ENCODE measurements at places on chromosomes 2 and 18.

DNA sequence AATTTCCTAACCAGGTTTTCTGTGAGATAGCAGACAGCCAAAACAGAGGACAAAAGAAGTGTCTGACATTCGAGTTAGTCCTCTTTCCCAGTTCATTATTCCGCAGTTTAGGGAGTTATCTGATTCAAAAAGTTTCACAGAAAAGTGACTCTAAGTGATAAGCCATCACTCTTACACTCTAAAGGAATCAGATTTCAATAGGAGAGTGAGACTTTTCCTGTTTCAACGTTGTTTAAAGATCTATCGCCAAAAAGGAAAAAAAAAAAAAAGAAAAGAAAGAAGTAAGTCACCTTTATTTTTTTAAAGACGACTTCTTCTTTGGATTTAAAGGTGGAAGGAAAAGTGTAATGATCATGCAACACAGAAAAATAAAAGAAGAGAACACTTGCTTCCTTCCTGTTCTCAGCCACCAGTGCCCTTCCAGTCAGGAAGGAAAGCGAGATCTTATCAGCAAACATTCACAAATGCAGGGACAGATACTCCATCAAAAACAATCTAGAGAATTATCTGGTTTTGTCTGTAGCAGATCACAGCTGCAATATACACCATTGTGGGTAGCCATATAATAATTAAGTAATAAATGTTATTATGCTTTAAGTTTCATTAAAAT, 49.8 kb downstream of the TFPI start:
- DNase-seq, result no peak

DNA sequence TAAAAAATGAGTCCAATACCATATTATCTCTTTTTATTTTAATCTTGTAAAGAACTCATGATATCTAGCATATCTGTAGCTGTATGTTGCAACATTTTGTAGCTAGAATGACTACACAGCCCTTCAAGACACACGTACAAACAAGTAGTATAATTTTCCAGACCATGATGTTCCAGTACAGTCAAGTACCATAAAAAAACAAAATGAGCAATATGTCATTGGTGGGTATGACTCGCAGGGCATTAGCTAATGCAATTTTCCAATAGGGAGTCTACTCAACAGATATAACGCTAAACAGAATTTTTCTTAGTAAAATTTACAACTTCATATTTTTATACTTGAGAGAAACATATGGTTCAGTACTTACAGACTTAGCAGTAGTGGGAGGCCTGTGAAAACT, 53.6 kb upstream of the UGP2 start:
- peak; percentile 79 for DNase-seq

DNA sequence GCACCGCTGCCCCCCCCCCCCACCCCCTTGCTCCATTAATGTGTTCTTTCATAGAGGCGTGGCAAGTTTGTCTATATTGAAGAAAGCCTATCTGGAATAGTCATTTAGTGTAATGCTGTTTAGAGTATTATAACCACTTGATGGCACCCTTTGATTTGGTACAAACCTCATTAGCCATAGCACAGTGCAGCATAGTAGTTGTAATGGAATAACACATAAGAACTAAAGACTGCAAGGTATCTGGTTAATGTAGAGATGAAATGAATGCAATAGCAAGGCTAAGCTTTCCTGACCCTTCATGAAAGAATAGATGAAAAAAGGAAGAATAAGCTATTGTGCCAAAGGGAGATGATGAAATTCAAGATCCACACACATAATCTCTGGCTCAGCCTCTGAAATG, 81.9 kb downstream of the EHBP1 start:
- DNase-seq, result no peak

DNA sequence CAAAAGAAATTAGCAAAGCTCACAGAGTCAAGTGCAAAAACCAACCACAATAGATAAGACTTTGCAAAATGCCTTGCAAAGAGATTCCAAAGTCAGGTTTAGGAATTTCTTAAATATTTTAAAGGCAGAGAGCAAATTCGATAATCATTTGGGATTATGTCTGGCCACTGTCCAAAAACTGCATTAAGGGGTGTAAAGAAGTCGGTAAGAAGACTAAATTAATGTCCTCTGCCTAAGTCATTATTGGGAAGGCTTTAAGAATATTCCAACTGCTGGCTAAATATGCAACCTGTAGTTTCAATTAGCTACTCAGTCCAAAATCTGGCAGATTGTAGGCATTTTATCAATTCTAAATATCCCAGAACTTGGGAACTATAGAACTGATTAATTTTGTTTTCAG, 13.7 kb upstream of the LRP1B start:
- DNase-seq, result no peak

GRCh38 chr2:110888411-110888810, 156.0 kb downstream of the ACOXL start:
- DNase-seq, result no peak
